ENCODE measurements at places on chromosomes 12 and 14.

GRCh38 chr14:102671410-102671809 is 79.0 kb downstream of the RCOR1 start:
- DNase-seq: no peak

DNA sequence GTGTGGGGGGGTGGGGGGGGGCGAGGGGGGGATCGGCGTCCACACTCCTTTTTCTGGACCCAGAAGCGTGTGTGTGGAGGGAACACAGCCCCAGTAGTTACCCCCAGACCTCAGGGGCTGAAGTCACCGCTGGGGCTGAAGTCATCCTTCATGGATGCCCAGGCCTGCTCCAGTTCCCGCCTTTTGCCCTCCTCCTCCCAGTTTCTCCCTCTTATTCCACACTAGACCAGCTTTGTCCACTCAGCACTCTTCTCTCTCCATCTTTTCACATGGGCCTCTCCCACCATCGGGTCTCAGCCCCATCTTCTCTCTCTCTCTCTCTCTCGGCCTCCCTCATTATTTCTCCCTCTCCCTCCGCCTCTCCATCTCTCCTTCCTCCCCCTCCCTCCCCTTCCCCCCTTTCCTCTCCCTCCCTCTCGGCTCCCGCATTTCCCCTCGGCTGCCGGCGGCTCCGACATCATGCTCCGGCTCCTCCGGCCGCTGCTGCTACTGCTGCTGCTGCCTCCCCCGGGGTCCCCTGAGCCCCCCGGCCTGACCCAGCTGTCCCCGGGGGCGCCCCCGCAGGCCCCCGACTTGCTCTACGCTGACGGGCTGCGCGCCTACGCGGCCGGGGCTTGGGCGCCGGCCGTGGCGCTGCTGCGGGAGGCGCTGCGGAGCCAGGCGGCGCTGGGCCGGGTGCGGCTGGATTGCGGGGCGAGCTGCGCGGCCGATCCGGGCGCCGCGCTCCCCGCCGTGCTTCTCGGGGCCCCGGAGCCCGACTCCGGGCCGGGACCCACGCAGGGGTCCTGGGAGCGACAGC is at the start of gene P3H3:
Gene P3H3 (plus strand): TSS at position 426 of the 799 bp plus-strand sequence. CDS start 34 bp downstream, at position 460.
- DNase-seq: no peak

- DNase-seq: no peak
Observed at GRCh38 chr12:131202592-131203378, 249.1 kb downstream of the ADGRD1 start.

DNA sequence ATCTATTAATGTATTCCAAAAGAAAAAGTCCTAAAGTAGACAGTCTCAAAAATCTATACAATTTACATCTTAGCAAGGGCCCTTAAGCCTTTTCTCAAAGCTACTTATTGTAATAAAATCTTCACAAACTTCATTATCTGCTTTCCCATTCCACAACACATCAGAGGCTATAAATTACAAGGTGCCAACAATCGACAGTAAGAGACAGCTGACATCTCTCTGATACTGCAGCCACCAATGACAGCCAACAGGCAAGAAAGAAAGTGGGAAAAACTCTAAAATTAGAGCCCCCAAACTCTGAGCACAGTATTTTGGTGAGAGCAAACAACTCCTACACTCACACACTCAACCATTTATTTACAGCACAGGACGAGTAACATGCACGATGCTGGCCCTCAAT is 2.2 kb downstream of the ANGEL1 start:
- no peak for DNase-seq

- no peak for DNase-seq
Observed at GRCh38 chr14:79165471-79166090, 995.4 kb downstream of the NRXN3 start.

GRCh38 chr14:102370305-102370809 is 7.6 kb downstream of the TECPR2 start:
- DNase-seq: no peak

GRCh38 chr12:132319991-132320570 is 9.3 kb downstream of the GALNT9 start:
- DNase-seq: no peak

- DNase-seq: no peak
Observed at GRCh38 chr12:4118601-4119156, 154.9 kb upstream of the CCND2 start.

DNA sequence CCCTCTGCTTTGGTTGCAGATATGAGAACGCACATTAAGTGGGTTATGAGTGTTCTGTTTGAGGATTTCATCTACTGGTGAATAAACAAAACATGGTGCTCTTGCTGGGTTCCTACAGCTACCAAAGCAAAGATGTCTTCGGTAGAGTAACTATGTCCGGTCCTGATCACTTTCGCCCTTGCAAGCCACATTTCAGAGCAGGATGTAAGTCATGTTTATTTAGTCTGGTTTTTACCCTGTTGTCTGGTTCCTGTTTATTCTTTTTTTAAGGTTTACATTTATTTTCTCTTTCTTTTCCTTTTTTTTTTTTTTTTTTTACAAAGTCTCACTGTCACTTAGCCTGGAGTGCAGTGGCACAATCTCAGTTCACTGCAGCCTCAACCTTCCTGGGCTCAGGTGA is 99.2 kb downstream of the VEZT start:
- no peak for DNase-seq

DNA sequence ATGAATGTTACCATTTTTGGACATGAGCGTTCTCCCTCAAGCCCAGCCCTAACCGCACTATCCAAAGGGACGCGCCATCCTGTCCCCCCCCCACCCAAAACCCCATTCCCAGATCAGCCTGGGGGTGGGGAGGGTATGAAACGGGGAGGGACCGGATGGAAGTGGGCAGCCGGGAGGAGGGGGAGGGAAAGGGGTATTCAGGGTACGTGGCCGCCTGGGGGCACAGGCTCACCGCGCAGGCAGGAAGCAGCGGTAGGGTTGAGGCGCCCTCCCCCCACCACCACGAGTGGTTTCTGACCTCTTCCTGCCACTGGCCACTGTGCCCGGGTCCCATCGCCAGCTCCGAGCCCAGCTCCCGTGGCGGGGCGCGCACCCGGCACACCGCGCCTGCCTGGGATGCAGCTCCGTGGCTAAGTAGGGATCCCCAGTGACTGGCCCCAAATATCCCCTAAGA is 1.4 kb downstream of the ACTN1 start:
- no peak for DNase-seq

- no peak for DNase-seq
Observed at GRCh38 chr14:100325231-100325632, 2.1 kb downstream of the SLC25A47 start.

DNA sequence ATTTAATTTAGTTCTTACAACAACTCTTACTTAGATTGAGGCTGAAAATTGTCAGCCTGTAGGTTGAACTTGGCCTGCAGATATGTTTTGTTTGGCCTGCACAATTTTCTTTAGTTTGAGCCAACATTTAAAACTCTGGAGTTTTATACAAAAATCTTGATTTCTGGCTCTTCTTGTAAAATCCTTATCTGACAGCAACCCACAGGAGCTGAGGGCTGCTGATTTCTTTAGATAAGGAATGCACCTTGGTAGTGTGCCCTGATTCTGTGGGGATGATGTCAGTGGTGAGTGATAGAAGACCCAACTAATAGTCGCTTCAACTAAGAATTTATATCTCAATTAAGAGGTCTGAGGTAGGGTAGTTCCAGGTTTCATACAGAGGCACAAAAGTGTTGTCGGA is 49.5 kb downstream of the SOCS2 start:
- DNase-seq: no peak

DNA sequence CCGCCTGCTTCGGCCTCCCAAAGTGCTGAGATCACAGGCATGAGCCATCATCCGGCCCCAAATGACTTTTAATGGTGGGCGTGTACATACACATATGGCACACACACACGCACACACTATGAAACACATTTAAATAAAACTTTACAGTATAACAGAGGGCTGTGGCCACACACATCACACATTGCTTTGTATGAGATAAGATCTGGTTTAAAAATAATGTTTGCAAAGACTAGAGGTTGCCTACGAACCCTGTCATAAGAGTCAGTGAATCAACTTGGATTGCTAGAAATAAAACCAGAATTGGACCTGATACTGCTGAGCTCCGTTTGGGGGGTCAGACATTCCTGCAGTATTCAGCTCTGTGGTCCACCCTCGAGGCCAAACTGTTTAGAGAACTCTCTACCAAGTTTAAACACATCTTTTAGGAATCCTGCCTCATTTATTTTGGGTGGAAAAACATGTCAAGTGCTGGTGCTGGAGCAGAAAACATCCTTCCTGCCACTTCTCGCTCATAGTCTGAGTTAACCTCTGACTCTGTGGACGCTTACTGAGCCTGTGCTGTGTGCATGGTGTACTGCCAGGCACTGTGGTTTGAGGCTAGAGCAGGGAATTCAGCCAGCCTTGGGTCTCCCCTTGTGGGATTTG is 47.8 kb upstream of the EML1 start:
- DNase-seq: no peak

- peak; percentile 48 for DNase-seq
Observed at GRCh38 chr12:6230321-6231110, 30.3 kb downstream of the CD9 start.

- DNase-seq: no peak
Observed at GRCh38 chr12:25423355-25424050, 129.6 kb downstream of the LMNTD1 start.

DNA sequence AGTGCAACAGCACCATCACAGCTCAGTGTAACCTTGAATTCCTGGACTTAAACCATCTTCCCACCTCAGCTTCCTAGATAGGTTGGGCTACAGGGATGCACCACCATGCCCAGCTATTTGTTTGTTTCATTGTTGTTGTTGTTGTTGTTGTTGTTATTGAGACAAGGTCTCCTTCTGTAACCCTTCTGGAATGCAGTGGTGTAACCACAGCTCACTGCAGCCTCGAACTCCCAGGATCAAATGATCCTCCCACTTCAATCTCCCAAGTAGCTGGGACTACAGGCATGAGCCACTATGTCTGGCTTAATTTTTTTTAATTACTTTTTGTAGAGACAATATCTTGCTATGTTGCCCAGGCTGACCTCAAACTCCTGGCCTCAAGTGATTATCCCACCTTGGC is 1.2 kb upstream of the NEMP1 start:
- no peak for DNase-seq

- no peak for DNase-seq
Observed at GRCh38 chr12:29343022-29343799, 37.8 kb downstream of the ERGIC2 start.

DNA sequence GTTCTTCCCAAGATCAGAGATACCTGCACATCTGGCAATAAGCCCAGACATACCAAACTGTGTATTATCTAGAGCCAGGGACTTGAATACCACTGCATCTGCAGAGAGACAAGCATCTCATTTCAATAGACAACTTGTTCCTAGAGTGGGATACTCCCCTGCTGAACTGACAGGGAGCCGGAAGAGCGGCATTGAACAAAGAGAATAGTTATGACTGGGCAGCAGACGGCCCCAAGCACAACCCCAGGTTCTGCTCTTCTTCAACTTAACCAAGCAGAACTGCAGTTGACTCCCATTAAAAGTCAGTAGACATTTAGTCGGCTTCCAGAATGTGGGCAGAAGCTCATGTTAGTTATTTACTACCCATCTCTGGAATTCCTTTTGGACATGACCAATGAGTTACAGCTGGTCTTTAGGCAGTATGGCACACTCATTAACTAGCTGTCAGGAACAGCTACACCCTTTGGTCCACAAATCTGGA is 112.9 kb downstream of the HMGA2 start:
- DNase-seq: no peak

- no peak for DNase-seq
Observed at GRCh38 chr14:29587761-29588470, 339.7 kb downstream of the PRKD1 start.

GRCh38 chr14:100902295-100903133 is 1.0 kb downstream of the RTL1 start:
- no peak for DNase-seq

- DNase-seq: no peak
Observed at GRCh38 chr14:44287858-44288257, 219.2 kb downstream of the FSCB start.

DNA sequence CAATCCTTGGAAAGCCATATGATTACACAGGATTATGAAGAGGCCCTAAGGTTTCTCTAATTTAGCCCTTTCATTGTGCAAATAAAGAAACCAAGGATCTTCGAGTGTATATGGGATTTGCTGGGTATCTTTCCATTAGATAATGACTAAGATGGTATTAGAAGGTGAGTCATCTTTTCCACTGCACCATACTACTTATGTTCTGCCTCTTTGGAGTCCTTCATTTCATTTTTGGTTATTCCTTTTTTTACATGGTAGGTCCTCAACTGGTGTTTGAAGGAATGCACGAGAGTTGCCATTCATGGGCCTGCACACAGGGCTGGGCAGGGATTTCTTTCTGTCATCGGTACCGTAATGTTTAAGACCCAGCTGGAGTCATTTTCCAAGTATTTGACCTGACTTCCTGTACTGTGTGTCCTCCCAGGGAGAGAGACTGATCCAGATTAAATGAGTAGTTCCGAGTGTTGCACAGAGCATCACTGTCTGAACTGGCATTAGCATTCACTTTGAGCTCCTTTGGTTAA is 85.7 kb downstream of the BORCS5 start:
- no peak for DNase-seq

GRCh38 chr12:51009056-51009440 is 17.1 kb downstream of the SLC11A2 start:
- peak; percentile 35 for DNase-seq

DNA sequence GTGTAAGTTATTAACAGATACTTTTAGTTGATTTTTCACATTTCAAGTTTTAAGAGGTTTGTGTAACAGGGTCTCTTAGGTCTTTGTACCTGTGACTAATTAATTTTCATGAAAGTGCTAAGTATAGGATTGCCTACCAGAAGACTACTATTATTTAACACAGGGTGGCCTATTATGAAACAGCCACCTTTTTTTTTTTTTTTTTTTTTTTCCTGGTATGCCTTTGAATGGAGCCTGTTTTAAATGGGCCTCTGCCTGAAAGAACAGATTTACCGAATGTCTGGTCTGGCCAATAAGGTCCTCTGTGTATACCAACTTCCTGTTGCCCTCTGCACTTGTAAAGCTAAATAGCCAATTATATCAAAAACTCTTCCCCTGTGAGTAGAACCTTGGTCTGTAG is 62.5 kb downstream of the SLC38A6 start:
- DNase-seq: no peak

- DNase-seq: no peak
Observed at GRCh38 chr12:56490360-56490759, 2.4 kb upstream of the GLS2 start.

GRCh38 chr12:32115404-32116104 is 8.9 kb downstream of the BICD1 start:
- no peak for DNase-seq

GRCh38 chr14:80493620-80494019 is 282.3 kb upstream of the DIO2 start:
- DNase-seq: no peak

GRCh38 chr12:104964856-104965205 is 6.7 kb upstream of the SLC41A2 start:
- no peak for DNase-seq

DNA sequence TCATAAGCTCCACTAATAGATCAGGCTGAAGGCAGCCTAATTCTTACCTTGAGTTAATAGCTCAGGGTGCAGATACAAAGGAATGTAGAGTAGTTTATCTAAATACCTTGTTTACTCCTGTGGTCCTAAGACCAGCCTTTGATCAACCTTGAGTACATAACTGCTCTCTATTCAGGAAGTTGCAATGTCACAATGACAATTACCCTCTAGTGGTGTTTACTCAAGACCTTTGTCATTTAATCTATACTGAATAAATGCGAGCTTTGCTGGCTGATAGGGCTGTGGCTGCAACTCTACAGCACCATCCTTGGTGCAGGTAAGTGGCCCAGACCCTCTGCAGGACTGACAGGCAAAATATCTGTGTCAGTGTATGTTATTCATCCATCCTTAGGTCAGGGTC is 282.7 kb downstream of the ATXN7L3B start:
- no peak for DNase-seq

GRCh38 chr12:81859521-81859920 is 100.4 kb upstream of the PPFIA2 start:
- DNase-seq: no peak

GRCh38 chr14:73261075-73261474 is 23.8 kb downstream of the PAPLN start:
- no peak for DNase-seq

Measured in stimulated activated CD4-positive, alpha-beta T cell treated with anti-CD3 and anti-CD28 coated beads, Interleukin-2, amount 100 ng/mL, for 4 hours (primary cell).